Esophagus (tissue), 2 donors: ENCODE measurements at places on chromosomes 11 and 22. TPM values are rescaled to one million over a fixed set of nuclear protein-coding genes. Genes with fewer than 3 reads are reported as not detected.

The SERPING1 gene
- polyA plus RNA-seq = 99.3 TPM

The OR51I1 gene
- polyA plus RNA-seq = not detected

The ACTN3 gene
- 0.02 TPM for polyA plus RNA-seq

The PTGDR2 gene
- polyA plus RNA-seq = 0.41 TPM

The OR10G6 gene
- polyA plus RNA-seq = not detected

The NRGN gene
- 1.6 TPM for polyA plus RNA-seq

The HBB gene
- 0.53 TPM for polyA plus RNA-seq

The OR5B21 gene
- not detected for polyA plus RNA-seq

The ZMAT5 gene
- polyA plus RNA-seq = 31.2 TPM

The CASP5 gene
- 0.11 TPM for polyA plus RNA-seq

The GNG3 gene
- 0.04 TPM for polyA plus RNA-seq

The SMCO4 gene
- 14.2 TPM for polyA plus RNA-seq

The C1QTNF5 gene
- polyA plus RNA-seq = 4.8 TPM

The C11orf87 gene
- not detected for polyA plus RNA-seq

The PKNOX2 gene
- 0.43 TPM for polyA plus RNA-seq

The CRYBB2 gene
- 0.49 TPM for polyA plus RNA-seq

The RCOR2 gene
- polyA plus RNA-seq = 0.13 TPM

The CDC42BPG gene
- 30.7 TPM for polyA plus RNA-seq

The DDIAS gene
- polyA plus RNA-seq = 0.92 TPM

The CD6 gene
- polyA plus RNA-seq = 1.4 TPM

The CBX6 gene
- 8.5 TPM for polyA plus RNA-seq

The RASD2 gene
- polyA plus RNA-seq = 0.64 TPM

The VWA5A gene
- 6.6 TPM for polyA plus RNA-seq

The CXCR5 gene
- 0.11 TPM for polyA plus RNA-seq

The CYP2R1 gene
- 16.5 TPM for polyA plus RNA-seq

The SLC25A18 gene
- polyA plus RNA-seq = 0.08 TPM

The IFITM1 gene
- polyA plus RNA-seq = 48.2 TPM

The MOGAT2 gene
- not detected for polyA plus RNA-seq

The FAT3 gene
- 0.11 TPM for polyA plus RNA-seq

The KRTAP5-1 gene
- polyA plus RNA-seq = not detected

The CCDC116 gene
- 0.25 TPM for polyA plus RNA-seq

The RHOG gene
- 48.0 TPM for polyA plus RNA-seq

The PANX3 gene
- not detected for polyA plus RNA-seq

The FERMT3 gene
- polyA plus RNA-seq = 5.8 TPM

The CARD16 gene
- polyA plus RNA-seq = 21.9 TPM
